Gastrocnemius medialis (tissue), 4 donors: ENCODE measurements at places on chromosomes 13 and 19. TPM values are rescaled to one million over a fixed set of nuclear protein-coding genes. Genes with fewer than 3 reads are reported as not detected.

The ZNF600 gene
- total RNA-seq: 0.72 TPM

The C19orf25 gene
- 18.7 TPM for total RNA-seq

The LRRC63 gene
- not detected for total RNA-seq

The ZNF791 gene
- total RNA-seq: 9.0 TPM

The CNN1 gene
- 6.7 TPM for total RNA-seq

The ZNF235 gene
- 3.3 TPM for total RNA-seq

The B3GNT8 gene
- total RNA-seq: 0.24 TPM

The CYP2A7 gene
- not detected for total RNA-seq

The REXO1 gene
- 21.2 TPM for total RNA-seq

The OR7G2 gene
- not detected for total RNA-seq

The SUGP2 gene
- 37.2 TPM for total RNA-seq

The PNMA8A gene
- total RNA-seq: 0.60 TPM

The SYNGR4 gene
- total RNA-seq: not detected

The PCDH17 gene
- total RNA-seq: 0.51 TPM

The GNG7 gene
- 0.68 TPM for total RNA-seq

The CGB8 gene
- total RNA-seq: not detected

The PRSS57 gene
- total RNA-seq: not detected

The KLHL1 gene
- not detected for total RNA-seq

The ZNF417 gene
- 2.6 TPM for total RNA-seq

The SPACA4 gene
- not detected for total RNA-seq

The CGB3 gene
- not detected for total RNA-seq

The ADGRE3 gene
- not detected for total RNA-seq

The KLK4 gene
- not detected for total RNA-seq

The ADAMTS10 gene
- 2.9 TPM for total RNA-seq

The LRG1 gene
- 0.15 TPM for total RNA-seq

The DZIP1 gene
- 3.1 TPM for total RNA-seq

The CATSPERD gene
- total RNA-seq: not detected

The ZSCAN5A gene
- total RNA-seq: 1.8 TPM
